ENCODE measurements at places on chromosomes 13 and 19.

DNA sequence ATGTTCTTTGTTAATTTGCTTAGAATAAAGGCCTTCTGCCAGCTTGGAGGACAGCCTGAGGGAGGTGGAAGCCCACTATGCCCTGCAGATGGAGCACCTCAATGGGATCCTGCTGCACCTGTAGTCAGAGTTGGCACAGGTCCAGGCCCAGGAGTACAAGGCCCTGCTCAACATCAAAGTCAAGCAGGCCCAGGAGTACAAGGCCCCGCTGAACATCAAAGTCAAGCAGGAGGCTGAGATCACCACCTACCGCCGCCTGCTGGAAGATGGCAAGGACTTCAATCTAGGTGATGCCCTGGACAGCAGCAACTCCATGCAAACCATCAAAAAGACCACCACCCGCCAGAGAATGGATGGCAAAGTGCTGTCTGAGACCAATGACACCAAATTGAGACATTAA, 41.7 kb downstream of the ZNF85 start:
- no peak for DNase-seq

DNA sequence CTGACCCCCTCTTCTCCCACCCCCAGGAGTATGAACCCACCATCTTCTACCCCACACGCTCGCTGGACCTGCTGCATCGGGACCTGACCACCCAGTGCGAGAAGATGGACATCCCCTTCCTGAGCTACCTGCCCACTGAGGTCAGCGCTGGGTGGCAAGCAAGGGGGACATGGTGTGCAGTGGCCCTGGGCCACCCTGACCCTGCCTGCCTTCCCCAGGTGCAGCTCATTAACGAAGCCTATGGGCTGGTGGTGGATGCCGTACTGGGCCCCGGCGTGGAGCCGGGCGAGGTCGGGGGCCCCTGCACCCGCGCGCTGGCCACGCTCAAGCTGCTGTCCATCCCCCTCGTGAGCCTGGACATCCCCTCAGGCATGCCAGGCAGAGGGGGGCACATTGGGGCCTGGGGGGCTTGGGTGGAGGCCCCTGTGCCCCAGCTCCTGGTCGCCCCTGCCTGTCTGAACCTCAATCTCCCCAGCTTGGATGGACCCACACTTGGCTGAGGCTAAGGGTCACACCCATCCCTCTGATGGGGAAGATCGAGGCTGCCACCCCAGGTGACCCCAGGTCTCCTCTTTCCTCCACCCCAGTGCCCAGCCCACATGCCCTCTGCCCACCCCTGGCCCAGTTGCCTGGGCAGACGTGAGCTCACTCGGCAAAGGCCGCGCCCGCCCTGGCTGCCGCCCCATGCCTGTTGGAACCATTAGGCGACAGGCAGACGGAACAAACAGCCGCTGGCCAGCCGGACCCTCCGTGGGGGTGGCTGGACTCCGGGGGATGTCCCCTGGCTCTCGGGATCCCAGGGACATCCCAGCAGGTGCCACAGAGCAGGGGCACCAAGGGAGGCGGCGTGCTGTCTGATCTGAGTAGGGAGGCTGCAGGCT, 2.5 kb upstream of the CILP2 start:
- no peak for DNase-seq

GRCh38 chr19:6533000-6533328, 2.1 kb downstream of the TNFSF9 start:
- DNase-seq, result no peak

GRCh38 chr19:12665281-12665573, 1.3 kb downstream of the MAN2B1 start:
- no peak for DNase-seq

- no peak for DNase-seq
Measured at GRCh38 chr19:28509079-28509895, 703.7 kb downstream of the UQCRFS1 start.

DNA sequence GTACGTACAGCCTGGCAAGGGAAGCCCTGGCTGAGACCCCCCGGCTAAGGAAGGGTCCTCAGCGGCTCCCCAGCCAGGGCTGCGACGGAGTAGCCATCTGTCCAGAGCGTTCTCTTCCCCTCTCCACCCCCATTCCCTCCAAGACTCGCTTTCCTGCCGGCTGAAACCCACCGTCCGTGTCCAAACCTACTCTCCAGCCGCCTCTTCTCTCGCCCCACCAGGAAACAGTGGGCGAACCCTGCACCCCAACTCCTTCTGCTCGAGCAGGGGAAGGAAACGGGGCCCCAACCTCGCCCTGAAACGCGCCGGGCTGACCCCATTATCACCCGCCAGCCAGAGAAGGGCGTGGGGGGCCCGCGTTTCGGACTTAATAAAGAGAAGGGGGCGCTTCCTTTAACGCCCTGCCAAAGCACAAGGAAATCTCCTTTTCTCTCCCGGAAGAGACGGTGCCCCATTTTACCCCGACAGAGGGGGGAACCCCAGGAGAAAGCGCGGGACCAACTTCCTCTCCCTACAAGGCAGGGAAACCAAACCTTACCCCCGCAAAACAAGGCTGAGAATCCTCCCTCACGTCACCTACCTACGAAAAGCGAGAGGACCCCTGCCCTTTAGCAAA, 2.5 kb downstream of the ZC3H4 start:
- no peak for DNase-seq

DNA sequence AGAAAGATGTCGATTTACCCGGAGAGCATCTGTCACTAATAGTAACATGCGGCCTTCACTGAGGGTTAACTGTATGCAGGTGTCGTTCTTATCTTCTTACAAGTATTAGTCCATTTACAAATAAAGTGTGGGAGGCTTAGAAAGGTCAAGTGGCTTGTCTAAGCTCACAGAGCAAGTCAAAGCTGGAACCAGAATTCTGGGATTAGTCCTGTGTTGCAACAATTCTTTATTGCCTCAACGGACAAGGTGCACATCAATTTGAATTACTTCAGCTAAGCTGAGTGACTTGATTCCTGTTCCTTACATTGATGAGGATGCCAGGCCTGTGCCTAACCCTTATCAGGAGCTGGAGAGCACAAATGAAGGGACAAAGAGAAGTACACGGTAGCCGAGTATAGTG, 1193.6 kb downstream of the UQCRFS1 start:
- no peak for DNase-seq

- DNase-seq, result no peak
Measured at GRCh38 chr13:111551204-111551820, 230.9 kb downstream of the TEX29 start.

GRCh38 chr19:21396893-21397572, at the start of gene ZNF493:
ZNF493 (plus strand) TSS chr19:21397133; CDS start chr19:21397238, 105 bp downstream.
- DNase-seq, result peak; percentile 98

GRCh38 chr19:29683009-29683408, 17.7 kb downstream of the PLEKHF1 start:
- no peak for DNase-seq

DNA sequence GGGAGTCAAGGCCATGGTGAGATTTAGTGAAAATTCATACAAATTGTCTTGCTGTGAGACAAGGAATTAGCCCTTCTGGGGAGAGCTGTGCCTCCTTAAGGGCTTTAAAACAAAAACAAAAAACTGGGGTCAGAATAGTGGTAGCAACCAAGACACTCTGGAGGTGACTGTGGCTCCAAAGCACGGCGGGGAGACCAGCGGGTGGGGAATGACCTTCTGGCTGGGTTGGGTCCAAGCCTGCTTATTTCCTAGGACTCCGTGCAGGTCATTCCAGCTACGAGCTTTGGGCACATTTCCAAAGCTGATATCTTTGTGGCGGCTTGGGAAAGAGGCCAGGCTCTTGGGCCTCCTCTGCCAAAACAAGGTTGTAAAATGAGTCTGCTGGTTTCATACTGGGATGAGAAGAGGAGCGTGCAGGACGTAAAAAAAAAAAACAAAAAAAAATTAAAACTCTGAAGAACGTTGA, 348.3 kb downstream of the UQCRFS1 start:
- DNase-seq, result no peak

DNA sequence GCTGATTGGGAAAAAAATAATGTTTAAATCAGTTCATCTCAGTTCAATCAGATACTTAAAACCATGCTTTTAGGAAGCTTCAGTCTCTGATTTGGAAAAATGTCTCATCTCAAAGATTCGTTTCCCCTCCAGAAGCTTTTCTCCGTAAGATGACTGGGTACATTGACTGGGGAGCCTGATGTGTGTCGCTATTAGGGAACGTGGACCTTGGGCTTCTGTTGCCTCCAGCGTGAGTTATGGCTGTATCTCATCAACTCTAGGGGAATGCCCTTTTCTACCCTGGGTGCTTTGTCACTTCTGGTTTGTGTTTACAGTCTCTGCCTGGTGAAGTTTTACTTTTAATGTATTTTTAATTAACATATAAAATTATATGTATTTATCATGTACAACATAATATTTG, 635.5 kb upstream of the GPC6 start:
- DNase-seq, result no peak

- no peak for DNase-seq
Measured at GRCh38 chr13:50168786-50169185, 153.5 kb downstream of the KCNRG start.

DNA sequence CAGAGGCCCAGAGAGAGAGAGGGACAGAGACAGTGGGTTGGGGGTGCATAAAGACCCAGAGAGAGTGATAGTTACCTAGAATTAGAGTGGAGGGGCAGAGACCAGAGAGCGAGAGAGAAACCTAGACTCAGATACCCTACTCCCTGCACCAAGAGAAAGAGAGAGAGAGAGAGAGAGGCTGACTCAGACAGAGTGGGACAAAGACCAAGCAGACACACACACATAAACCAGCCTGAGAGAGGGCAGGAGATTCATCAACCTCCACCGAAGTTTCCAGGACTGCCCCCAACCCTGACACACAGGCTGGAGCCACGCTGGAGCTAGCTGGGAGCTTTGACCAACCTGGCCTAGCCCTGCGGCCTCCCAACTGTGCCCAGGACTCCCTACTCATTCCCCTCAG, 12.9 kb downstream of the SYT3 start:
- DNase-seq, result no peak

GRCh38 chr13:51865838-51866237, 4.1 kb downstream of the CCDC70 start:
- no peak for DNase-seq

- DNase-seq, result peak; percentile 53
Measured at GRCh38 chr19:14472202-14472938, 2.8 kb downstream of the PTGER1 start.

GRCh38 chr13:60379837-60380565, 17.0 kb upstream of the TDRD3 start:
- no peak for DNase-seq

DNA sequence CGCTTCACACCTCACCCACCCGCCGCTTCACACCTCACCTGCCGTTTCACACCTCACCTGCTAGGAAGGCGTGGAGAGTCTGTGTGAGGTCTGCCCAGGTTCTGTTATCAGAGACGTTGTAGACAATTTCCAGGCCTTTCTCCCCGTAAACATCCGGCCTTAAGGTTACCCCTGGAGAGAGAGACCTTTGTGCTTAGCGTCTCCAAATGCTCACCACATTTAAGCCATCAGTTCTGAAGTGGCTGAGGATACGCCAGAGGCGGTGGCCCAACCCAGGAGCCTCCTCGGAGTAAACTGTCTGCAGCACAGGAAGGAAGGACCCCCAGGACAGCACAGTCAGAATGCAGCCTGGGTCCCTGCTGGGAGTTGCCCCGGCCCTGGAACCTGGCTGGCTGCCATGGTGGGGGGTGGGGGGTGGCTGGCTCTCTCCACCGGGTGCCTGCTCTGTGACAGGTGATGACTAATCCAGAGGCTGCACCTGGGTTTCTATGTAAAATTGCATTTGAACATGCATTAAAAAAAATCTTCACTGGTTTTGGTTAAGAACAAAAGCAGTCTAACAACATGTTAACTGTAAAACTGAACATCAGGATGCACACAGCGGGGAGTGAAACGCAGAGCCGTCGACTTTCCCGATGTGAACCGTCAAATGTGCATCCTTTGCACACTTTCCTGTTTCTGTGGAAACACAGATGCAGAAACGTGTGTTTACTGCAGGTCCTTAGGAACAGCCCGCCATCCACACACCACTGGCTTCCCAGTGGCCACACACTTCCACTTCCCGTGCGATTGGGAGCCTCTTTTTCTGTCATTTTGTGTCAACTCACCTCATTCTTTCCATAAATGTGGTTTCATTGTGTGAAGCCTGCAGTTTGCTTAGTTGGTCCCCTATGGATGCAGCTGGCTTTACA, 4.5 kb downstream of the ATP4B start:
- no peak for DNase-seq

DNA sequence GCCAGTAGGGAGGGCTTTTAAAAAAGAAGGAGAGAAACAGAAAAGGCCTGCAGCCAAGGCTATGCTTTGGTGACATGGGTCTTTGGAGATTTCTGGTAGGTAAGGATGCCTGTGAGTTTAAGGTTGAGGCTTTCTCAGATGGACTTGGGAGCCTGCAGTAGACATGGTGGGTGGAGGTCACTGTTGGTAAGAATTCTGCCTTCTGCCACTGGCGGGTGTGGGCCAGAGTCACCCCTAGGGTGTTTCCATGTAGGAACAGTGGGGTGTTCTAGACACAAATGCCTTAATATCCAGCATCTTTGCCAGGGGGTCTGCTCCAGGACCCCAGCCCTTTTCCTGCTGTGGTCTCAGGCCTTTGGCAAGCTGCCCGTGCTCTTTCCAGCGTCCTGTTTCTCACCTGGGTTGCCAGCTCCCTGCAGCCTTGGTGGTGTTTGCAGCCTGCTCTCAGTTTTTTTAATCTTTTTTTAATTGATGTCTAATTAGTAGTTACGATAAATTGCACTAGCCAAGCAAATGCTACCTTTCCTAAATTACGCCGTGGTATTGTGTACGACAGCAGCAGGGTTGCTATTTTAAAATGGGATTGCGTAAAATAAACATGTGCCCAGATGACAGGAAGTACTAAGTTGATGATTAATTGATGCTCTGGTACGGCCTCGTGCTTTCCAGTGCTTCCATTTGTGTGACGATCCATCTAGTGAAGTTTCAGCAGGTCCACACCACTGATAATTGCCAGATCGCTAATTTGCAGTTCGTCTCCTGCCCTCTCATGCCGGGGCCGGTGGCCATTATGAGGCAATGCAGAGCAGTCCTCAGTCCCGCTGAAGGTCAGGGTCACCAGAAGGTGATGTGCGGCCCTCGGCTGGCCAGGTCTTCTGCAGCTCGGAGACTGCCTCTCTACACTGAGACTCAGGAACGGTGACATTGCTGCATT, 35.3 kb upstream of the NPAS1 start:
- no peak for DNase-seq

- no peak for DNase-seq
Measured at GRCh38 chr13:36796052-36796451, 23.0 kb upstream of the RFXAP start.

DNA sequence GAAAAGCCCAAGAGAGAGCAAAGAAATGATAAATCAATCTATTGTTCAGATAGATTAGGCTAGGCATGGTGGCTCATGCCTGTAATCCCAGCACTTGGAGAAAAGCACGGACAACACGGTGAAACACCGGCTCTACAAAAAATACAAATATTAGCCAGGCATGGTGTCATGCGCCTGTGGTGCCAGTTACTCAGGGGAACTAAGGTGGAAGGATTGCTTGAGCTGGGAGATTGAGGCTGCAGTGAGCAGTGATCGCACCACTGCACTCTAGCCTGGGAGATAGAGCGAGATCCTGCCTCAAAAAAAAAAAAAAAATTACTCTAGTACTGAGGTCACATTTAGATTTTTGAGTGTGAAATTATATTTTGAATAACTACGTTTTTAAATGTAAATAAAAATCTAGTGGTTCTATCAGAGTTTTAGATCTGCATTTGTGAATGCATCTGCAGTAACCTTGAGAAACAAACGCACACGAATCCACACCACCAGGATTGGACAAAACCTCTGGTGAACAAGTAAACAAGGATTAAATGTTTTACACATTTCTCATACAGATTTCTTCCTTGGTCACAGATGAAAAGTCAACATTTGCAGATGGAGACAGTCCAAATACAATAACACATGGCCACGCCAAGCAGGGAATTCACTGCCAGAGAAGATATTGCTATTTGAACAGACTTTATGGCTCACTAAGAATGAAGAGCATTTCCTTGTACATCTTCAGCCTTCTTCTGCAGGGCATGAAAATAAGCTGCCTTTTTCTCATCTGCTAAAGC, 917.6 kb downstream of the PCDH9 start:
- DNase-seq, result no peak
